ENCODE measurements at places on chromosomes 2 and 18.

- DNase-seq: no peak
Observed at GRCh38 chr2:42110641-42111322, 58.4 kb upstream of the EML4 start.

DNA sequence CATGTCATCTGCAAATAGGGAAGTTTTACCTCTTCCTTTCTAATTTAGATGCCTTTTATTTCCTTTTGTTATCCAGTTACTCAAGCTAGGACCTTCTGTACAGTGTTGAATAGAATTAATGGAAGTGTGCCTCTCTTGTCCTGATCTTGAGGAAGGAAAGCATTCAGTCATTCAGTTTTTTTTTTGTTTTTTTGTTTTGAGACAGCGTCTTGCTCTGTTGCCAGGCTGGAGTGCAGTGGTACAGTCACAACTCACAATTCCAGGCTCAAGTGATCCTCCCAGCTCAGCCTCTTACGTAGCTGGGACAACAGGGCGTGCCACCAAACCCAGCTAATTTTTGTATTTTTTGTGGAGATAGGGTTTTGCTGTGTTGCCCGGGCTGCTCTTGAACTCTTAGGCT, 203.9 kb upstream of the ALPP start:
- no peak for DNase-seq

DNA sequence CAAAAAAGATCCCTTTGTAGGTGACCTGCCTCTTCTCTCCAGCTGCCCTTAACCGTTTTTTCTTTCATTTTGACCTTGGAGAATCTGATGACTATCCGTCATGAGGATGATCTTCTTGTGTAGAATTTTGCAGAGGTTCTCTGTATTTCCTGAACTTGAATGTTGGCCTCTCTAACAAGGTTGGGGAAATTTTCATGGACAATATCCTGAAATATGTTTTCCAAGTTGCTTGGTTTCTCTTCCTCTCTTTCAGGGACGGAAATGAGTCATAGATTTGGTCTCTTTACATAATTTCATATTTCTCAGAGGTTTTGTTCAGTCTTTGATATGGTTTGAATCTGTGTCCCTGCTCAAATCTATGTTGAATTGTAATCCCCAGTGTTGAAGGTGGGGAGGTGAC, 34.0 kb downstream of the ZC3H8 start:
- DNase-seq: no peak

GRCh38 chr2:82993609-82994008, 1465.5 kb downstream of the SUCLG1 start:
- DNase-seq: no peak

DNA sequence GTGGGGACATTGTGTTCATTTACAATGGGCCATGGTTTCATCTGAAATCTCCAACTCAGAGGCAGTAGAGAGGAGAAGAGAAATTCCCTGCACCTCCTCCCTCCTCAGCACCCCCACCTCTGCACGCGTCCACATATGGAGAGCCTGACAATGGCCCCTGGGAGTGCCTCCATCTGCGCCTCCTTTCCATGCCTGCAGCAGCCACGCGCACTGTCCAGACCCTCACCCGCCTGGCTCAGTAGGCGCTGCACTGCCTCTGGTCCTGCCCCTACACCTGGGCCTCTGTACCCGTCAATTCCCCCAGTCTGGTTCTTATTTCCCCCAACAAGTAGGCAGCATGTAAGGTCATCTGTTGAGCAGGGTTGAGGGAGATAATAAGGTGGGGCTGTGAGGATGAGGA, 23.8 kb downstream of the MPHOSPH10 start:
- no peak for DNase-seq

DNA sequence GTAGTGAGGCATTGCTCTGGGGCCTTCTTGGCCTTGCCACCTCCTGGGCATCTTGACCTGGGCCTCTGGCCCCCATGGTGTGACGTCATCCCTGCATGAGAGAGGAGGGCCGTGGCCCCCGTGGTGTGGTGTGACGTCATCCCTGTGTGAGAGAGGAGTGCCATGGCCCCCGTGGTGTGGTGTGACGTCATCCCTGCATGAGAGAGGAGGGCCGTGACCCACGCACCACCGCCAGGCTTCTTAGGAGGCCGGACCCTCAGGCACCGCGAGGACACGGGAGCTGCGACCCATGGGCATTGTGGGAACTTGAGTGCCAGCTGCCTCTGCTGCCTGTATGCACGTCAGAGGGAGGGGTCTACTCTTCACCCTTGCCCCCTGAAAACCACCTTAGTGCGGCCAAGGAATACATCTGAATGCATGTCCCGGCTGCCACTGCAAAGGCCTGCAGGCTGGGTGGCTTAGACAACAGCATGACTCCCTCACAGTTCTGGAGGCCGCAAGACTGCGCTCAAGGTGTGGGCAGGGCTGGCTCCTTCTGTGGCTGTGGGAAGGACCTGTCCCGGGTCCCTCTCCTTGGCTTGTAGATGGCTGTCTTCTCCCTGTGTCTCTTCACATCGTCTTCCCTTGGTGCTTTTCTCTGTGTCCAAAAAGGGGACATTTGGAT, 20.8 kb upstream of the OTOS start:
- no peak for DNase-seq

GRCh38 chr2:96542357-96542977, 5.9 kb downstream of the ARID5A start:
- no peak for DNase-seq

DNA sequence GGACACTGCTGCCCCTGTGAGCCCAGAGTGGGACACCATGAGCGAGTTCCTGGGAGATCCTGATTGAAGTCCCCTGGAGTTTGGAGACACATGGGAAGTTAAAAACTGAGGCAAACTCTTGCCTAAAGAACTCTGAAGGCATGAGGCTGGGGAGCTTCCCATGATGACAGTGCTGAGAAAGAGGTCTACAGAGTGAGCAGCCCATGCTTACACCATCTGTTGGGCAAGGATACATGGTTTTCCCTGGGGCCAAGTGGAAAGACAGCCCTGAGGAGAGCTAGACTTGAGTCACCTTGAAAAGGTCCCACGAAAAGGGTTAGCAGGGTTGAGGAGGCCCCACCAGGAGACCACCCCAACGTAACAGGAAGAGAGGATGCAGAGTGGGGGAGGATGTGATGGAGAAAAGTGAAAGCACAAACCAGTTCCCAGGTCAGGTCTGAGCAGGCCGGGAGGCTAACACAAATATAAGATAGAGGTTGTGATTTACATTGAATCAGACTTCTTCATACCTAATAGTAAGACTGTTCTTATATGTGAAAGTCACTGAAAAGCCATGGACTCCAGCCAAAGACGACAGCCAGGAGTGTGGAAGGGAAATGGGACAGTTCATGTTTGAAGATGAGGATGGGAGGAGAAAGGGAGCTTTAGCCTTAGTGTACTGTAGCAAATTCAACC, 13.5 kb upstream of the FEZ2 start:
- no peak for DNase-seq

- DNase-seq: no peak
Observed at GRCh38 chr2:176680916-176681516, 411.8 kb downstream of the MTX2 start.

DNA sequence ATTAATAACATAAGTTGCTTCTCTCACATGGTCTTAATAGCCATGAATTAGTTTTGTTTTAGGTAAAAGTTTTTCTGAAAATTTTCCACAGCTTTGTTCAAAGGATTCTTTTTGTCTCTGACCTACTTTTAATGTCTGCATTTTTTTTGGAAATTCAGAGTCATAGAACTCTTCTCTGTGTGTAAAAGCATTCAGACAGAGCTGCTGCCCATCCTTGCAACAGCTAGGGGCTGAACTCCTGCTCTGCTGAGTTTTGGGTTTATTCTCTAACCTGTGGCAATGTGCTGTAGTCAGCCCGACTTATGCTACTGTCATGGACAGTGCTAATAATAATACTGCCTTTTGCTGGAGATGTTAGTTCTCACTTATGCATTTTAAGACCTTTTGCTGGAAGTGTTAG, 44.1 kb downstream of the RALBP1 start:
- DNase-seq: no peak

- DNase-seq: no peak
Observed at GRCh38 chr18:36513556-36513955, 216.0 kb downstream of the FHOD3 start.

GRCh38 chr2:223541546-223541945, 60.6 kb downstream of the SCG2 start:
- DNase-seq: no peak

GRCh38 chr2:216057688-216058193, 23.9 kb downstream of the PECR start:
- DNase-seq: peak; percentile 29

DNA sequence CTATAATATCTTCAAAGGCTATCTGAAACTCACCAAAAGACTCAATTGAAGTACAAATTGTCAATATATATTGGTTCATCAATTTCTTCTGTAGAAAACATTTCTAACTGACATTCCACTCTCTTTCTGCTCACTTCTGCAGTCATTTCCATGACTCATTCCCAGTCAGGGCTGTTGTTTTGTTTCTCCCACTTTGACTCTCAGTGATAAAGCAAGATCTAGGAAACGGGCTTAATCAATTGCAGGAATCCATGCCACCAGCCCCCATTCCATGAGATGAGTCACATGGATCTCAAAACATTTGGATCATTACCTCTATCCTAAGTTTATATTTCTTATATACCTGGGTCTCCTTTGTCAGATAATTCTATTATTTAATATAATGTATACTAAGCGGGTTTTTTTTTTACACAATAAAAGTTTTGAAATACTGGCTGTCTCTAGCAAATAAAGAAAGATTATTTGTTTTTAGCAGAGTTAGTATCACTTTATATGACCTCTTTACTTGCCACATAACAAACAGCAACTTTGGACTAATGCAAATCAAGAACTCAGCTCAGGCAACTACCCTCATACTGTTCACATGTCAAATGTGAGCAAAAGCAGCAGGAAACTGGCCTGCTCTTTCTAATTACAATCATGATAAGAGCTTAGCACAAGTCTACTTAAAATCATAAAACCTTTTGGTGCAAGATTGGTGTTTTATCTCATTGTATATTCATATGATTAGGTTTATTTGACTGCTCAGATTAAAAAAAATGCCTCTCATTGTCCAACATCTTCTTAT, 251.1 kb upstream of the PIK3C3 start:
- DNase-seq: no peak

DNA sequence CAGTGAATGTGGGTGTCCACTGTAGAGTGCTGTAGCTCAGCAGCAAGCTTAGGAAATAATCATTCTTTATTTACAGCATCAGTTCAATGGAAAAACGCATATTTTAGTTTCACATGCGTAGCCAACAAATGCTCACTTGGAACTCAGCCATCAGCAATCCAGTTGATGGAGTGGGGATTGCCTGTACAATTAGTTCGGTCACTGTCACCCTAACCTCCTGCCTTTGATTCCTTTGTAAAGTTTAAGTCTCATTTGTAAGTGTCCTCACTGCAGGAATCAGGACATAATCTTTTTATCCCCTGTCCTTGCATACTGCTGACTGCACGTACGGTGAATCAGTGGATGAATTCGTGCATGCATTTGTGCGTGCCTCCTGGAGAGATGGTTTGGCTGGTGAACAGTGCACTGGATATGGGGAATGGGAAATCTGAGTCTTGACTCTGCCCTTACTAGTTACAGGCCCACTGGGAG, 55.9 kb downstream of the RAB31 start:
- DNase-seq: no peak

- no peak for DNase-seq
Observed at GRCh38 chr2:109482361-109482861, 131.4 kb downstream of the SEPTIN10 start.

- no peak for DNase-seq
Observed at GRCh38 chr18:23721696-23722480, 32.6 kb downstream of the LAMA3 start.
